Glutamatergic neuron (in vitro differentiated cells): ENCODE measurements at places on chromosomes 2 and 18.

DNA sequence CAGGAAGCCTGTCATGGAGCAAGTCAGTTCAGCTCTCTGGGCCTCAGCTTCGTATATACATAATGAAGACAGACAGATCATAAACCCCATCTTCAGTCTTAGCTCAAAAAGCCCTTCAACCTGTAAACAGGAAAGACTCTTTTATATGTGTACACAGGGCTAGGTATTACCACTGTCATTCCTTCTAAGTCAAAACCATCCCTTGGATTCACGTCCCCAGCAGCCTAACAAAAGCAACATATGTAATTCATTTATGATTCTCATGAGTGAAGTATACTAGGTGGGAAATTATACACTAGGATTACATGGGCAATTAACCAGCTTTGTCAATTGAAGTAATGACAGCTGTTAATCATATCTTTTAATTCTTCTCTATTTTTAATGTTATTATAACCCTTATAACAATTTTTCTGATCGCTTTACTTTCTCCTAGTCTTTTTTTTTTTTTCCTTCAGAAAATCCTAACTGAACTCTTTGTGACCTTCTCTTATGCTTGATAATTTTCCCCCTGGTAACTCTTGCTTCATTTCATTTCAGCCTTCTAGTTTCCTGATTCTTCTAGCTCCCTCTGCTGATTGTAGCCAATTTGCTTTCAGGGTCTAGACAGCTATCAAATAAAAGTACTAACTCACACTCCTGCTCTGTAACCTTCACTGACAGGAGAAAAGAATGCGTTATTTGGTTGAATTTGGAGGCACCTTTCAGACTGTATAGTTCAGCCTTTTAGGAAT lies 99.7 kb downstream of the RBM43 start:
- H3K27ac ChIP-seq: no peak overlapping the region
- H3K36me3 ChIP-seq: no peaks in the 10 kb centered on the region
- H3K4me1 ChIP-seq: no peaks in the 10 kb centered on the region
- H3K27me3 ChIP-seq: no peaks in the 10 kb centered on the region

DNA sequence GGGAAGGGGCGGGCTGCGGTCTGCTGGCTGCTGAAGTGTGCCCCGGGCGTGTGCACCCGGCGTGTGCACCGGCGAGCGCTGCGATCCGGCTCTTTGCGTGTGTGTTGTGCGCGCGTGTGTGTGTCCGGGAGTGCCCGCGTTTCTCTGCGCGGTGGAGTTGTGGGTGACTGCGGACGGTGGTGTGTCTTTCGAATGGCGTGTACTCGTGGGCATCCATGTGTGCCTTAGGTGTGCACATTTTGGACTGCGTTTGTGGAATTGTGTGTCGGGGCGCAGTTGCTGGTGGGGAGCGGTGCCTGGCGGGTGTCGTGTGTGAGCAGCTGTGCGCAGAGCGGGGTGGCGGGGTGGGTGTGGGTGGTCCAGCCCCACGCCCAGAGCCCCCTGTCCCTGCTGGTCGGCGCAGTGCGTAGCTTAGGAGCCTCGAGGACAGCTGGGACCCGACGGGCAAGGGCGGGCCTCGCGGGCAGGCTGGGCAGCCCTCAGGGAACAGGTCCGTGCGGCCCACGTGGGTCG lies 533 bp downstream of the HPCAL1 start:
- H3K27ac ChIP-seq: peak overlapping the region; percentile 62
- H3K4me1 ChIP-seq: peaks cover 2% of the 10 kb centered on the region
- H3K4me3 ChIP-seq: peak overlapping the region; percentile 91
- H3K36me3 ChIP-seq: peaks cover 9% of the 10 kb centered on the region

GRCh38 chr2:88199912-88200682 lies 30.0 kb downstream of the THNSL2 start:
- peak overlapping the region; percentile 14 for H3K4me3 ChIP-seq
- no peak overlapping the region for H3K27ac ChIP-seq
- H3K27me3 ChIP-seq: no peaks in the 10 kb centered on the region
- H3K4me1 ChIP-seq: peaks cover 1% of the 10 kb centered on the region

DNA sequence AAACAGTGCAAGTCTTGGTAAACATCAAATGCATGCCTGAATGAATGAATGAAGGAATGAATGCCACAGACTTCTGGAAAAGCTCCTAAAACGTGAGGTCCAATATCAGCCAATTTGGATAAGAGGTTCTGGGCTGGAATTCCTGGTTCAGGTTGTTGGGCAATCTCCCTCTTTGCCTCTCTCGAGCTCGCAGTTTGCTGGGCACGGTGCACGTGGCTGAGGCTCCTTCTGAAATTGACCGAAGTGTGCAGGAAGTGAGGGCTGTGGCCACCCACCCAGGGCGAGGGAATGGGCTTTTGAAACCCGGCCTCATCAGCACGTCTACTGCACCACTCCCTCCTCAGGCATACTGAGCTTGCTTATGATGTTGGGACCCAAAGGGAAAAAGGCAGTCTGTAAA lies 288.8 kb upstream of the HS6ST1 start:
- H3K4me1 ChIP-seq: peaks cover 3% of the 10 kb centered on the region
- H3K4me3 ChIP-seq: no peak overlapping the region
- no peak overlapping the region for H3K27ac ChIP-seq
- H3K36me3 ChIP-seq: no peaks in the 10 kb centered on the region
- H3K27me3 ChIP-seq: peaks cover 2% of the 10 kb centered on the region

DNA sequence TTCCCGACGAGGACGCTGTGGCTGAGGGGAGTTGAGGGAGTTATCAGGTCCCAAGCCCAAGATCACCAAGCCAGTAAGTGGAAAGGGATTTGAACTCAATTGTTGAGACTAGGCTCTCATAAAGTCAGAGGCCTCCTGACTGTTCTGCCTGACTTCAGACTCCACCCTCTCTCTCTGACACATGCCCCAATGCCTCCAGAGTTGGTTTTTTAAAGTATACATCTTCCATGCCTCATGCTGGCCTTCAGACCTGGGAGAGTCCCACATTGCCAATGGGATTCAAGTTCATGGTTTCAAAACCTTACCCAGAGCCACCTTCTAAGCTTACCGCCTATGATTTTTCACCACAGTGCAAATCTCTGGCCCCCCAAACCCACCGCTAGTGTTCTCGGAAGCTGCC lies 100.8 kb downstream of the RTN4 start:
- no peak for DNase-seq
- H3K27me3 ChIP-seq: peaks cover 7% of the 10 kb centered on the region
- H3K4me3 ChIP-seq: no peak overlapping the region
- no peak overlapping the region for H3K27ac ChIP-seq
- H3K36me3 ChIP-seq: no peaks in the 10 kb centered on the region

GRCh38 chr2:241659150-241659739 lies 21.8 kb downstream of the ATG4B start:
- peaks cover 4% of the 10 kb centered on the region for H3K4me1 ChIP-seq
- no peaks in the 10 kb centered on the region for H3K36me3 ChIP-seq
- DNase-seq: peak; percentile 73
- H3K27me3 ChIP-seq: no peaks in the 10 kb centered on the region
- H3K27ac ChIP-seq: peak overlapping the region; percentile 3

DNA sequence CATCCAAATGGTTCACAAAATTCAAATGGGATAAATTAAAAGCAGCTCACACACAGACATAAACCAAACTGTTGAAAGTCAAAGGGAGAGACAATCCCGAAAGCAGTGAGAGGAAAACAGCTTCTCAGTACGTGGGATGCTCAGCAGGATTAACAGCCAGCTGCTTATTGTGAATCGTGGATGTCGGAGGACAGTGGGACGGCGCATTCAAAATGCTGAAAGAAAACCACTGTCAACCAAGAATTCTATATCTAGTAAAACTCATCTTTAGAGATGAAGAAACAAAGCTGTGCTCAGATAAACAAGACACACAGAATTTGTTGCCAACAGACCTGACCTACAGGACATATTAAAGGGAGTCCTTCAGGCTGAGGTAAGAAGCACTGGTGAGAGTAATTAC lies 102.9 kb downstream of the NFATC1 start:
- H3K4me3 ChIP-seq: no peak overlapping the region
- no peak for DNase-seq
- peaks cover 42% of the 10 kb centered on the region for H3K36me3 ChIP-seq
- H3K27ac ChIP-seq: no peak overlapping the region
- H3K4me1 ChIP-seq: peaks cover 16% of the 10 kb centered on the region

DNA sequence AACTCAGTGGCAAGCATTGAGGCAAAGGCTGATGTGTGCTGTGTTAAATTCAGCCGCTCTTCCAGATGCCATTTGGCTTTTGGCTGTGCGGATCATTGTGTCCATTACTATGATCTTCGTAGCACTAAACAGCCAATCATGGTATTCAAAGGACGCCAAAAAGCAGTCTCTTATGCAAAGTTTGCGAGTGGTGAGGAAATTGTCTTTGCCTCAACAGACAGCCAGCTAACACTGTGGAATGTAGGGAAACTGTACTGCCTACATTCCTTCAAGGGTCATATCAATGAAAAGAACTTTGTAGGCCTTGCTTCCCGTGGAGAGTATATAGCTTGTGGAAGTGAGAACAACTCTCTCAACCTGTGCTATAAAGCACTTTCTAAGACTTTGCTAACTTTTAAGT lies 195.5 kb upstream of the RAB12 start:
- peaks cover 5% of the 10 kb centered on the region for H3K4me1 ChIP-seq
- no peak overlapping the region for H3K4me3 ChIP-seq
- H3K36me3 ChIP-seq: peaks cover 29% of the 10 kb centered on the region
- no peaks in the 10 kb centered on the region for H3K27me3 ChIP-seq
- no peak for DNase-seq
- no peak overlapping the region for H3K27ac ChIP-seq

GRCh38 chr2:52536929-52537460 lies 1230.6 kb upstream of the CHAC2 start:
- no peaks in the 10 kb centered on the region for H3K27me3 ChIP-seq
- no peak for DNase-seq
- H3K4me3 ChIP-seq: no peak overlapping the region
- H3K4me1 ChIP-seq: no peaks in the 10 kb centered on the region
- H3K27ac ChIP-seq: no peak overlapping the region
- no peaks in the 10 kb centered on the region for H3K36me3 ChIP-seq

GRCh38 chr2:207766697-207767460 lies 2.8 kb downstream of the FZD5 start:
- H3K27ac ChIP-seq: no peak overlapping the region
- peaks cover 23% of the 10 kb centered on the region for H3K27me3 ChIP-seq
- H3K4me1 ChIP-seq: peaks cover 11% of the 10 kb centered on the region
- H3K4me3 ChIP-seq: peak overlapping the region; percentile 81
- DNase-seq: no peak

DNA sequence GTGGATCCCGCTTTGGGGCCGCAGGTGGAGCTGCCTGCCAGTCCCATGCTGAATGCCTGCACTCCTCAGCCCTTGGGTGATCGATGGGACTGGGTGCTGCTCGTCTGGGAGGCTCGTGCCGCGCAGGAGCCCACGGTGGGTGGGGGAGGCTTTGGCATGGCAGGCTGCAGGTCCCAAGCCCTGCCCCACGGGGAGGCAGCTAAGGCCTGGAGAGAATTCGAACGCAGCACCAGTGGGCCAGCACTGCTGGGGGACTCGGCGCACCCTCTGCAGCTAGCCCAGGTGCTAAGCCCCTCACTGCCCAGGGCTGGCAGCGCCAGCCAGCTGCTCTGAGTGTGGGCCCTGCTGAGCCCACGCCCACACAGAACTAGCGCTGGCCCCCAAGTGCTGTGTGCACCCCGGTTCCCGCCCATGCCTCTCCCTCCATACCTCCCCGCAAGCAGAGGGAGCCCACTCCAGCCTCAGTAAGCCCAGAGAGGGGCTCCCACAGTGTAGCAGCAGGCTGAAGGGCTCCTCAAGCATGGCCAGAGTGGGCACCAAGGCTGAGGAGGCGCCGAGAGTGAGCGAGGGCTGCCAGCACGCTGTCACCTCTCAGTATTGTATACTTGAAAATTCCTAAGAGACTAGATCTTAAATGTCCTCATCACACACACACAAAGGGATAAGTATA lies 1654.2 kb upstream of the SLC39A10 start:
- no peaks in the 10 kb centered on the region for H3K4me1 ChIP-seq
- peaks cover 6% of the 10 kb centered on the region for H3K36me3 ChIP-seq
- peaks cover 2% of the 10 kb centered on the region for H3K27me3 ChIP-seq
- no peak for DNase-seq

DNA sequence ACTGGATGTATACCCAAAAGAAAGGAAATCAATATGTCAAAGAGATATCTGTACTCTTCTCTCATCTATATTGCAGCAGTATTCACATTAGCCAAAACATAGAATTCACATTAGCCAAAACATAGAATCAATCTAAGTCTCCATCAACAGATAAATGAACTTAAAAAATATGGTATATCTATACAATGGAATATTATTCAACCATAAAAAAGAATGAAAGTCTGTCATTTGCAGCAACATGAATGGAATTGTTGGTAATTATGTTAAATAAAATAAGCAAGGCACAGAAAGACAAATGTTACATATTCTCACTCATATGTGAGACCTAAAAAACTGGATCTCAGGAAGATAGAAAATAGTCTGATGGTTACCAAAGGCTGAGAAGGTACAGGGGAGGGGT lies 212.1 kb upstream of the ZC3H15 start:
- no peaks in the 10 kb centered on the region for H3K4me1 ChIP-seq
- H3K4me3 ChIP-seq: no peak overlapping the region
- no peaks in the 10 kb centered on the region for H3K27me3 ChIP-seq
- H3K27ac ChIP-seq: no peak overlapping the region
- peaks cover 4% of the 10 kb centered on the region for H3K36me3 ChIP-seq
